ENCODE measurements at places on chromosomes 4 and X. TPM values are rescaled to one million over a fixed set of nuclear protein-coding genes. Genes with fewer than 3 reads are reported as not detected.

DNA sequence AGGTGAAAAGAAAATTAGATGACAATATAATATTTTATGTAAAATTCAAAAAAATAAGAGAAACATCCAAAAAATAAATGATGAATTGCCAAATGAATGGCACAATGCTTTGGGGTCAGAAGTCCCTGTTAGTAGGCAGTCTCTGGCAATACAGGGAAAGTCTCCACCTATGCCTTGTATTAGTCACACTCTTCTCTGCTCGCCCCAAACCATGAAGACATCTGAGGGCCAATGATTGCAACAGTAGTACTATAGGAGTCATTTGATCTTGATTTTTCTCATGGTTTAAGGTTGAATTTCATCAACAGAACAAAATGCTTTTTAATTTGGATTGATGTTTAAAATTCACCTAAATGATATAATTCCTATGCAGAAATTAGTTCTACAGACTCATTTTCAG lies 3.9 kb upstream of the PRSS12 start:
- no peak for DNase-seq

- peak; percentile 81 for DNase-seq
Measured at GRCh38 chr4:145481164-145481941, at the start of gene SMAD1. SMAD1 (plus strand) TSS chr4:145481853; CDS start chr4:145514614, 32,761 bp downstream.

DNA sequence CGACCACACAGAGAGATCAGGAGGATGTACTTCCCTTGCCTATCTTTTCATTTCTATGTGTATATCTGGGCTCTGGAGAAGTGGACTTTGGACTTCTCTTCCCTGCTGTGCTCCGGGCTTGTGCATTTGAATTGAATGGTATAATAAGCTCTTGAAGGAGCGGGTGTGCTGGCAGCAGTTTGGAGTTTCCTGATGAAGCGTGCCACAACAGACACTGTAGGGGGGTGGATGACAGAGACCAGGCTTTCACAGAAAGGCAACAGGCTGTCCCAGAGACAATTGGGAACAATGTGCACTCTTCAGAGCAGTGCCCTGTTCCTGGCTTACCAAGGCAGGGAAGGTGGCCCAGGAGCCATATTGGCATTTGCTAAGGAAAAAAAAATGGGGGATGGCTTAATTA lies 170.1 kb downstream of the FRMPD4 start:
- no peak for DNase-seq

DNA sequence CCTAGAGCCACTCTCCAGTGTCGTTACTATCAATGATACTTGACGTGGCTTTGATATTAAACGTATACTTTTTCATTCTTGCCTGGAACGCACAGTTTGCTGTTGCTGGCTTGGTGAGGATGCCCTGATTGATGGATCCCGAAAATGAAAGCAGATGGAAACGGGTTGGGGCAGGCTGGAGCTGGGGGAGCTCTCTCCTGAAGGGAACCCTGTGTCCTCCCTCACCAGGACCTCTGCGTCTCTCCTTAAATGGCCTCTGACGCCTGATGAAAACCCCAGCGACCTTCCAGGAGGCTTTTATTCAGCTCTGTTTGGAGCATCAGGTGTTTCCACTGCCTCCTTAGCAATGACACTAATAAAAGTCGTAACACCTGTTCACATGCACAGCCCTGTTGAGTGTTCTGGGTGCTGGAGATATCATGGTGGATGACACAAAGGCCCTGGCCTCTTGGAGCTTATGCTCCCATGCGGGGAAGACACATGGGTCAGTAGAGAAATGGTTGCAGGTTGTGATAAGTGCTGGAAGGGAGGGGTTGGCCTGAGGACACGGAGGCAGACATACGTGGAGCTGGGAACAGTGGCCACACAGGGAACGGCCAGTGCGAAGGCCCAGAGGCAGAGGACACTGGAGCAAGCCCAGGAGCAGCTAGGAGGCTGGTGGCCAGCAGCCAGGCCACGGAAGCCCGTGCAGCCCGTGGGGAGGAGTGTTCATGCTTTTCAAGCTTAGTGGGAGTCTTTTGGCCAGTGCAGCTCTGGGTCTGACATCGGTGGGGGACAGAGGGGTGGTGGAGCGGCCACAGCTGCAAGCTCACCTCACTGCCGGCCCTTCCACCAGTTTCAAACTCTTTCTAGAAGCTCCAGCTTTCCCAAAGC lies 7.5 kb downstream of the MSANTD1 start:
- peak; percentile 2 for DNase-seq

DNA sequence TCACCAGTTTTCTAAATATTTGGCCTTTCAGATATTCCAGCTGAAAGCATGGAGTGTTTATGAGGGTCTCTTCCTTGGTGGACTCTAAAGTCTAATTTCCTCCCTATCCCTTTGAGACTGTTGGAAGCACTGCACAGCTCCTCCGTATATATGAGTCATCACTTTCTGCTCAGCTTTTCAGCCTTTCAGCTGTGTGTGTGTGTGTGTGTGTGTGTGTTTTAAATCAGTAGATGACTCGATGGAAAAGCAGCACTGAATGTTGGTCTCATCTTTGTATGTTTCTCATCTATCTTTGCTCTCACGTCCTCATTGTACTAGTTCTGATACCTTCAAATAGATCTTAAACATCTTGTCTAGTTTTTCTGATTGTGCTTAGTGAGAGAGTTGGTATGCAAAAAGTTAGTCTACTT lies 81.6 kb downstream of the ZFX start:
- DNase-seq, result no peak

- DNase-seq, result no peak
Measured at GRCh38 chr4:14961292-14961691, 41.0 kb upstream of the CPEB2 start.

PRRG3 gene
- not detected for total RNA-seq

- no peak for DNase-seq
Measured at GRCh38 chrX:136203951-136204350, 47.2 kb downstream of the MAP7D3 start.

UGT8 gene
- 27.6 TPM for total RNA-seq

LRCH2 gene
- total RNA-seq, result 17.9 TPM

DNA sequence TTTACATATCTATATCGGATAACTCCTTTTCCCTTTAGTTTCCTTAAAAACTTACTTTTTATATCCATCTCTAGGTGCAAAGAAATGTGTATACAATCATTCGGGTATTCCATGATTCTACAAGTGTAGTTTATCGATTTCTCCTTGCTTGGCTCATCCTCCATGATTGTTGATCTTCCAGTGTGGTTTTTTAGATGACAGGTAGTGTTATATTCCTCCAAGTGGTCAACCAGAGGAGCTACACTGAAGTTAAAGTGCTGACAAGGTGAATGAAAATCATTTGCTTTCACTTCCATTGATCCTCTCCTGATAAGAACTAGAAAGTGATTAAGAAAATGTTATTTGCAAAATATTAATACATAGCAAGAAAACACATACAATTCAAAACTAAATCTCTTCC lies 38.5 kb downstream of the TMEM156 start:
- DNase-seq, result no peak

DNA sequence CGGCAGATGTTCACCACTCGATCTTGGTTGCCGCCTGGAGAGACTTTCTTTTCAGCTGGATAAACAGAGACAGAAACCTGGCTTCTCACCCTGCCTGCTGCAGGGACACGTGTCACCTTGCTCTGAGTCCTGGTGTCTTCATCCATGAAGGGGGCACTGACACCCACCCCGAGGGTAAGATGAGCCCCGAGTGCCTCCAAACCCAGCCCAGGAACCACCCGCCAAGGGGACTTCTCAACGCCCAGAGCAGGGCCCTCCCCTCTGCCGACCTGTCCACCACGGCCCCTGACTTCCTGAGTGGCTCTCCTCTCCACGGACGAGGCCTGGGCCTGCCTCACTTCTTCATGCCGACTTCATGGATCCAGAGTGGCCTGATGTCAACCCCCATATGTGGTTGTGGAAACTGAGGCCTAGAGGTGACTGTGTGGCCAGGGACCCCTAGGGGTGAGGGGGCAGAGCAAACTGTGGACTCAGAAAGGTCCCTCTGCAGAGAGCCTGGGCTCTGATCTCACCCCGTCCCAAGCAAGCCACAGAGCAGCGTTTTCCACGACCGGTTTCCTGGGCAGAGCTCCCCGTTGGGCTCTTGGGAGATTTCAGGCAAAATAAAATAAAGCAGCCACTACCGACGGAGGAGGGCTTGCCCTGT lies 5.1 kb downstream of the ADRA2C start:
- no peak for DNase-seq

GRCh38 chr4:177236886-177237285 lies 72.8 kb upstream of the NEIL3 start:
- no peak for DNase-seq

DNA sequence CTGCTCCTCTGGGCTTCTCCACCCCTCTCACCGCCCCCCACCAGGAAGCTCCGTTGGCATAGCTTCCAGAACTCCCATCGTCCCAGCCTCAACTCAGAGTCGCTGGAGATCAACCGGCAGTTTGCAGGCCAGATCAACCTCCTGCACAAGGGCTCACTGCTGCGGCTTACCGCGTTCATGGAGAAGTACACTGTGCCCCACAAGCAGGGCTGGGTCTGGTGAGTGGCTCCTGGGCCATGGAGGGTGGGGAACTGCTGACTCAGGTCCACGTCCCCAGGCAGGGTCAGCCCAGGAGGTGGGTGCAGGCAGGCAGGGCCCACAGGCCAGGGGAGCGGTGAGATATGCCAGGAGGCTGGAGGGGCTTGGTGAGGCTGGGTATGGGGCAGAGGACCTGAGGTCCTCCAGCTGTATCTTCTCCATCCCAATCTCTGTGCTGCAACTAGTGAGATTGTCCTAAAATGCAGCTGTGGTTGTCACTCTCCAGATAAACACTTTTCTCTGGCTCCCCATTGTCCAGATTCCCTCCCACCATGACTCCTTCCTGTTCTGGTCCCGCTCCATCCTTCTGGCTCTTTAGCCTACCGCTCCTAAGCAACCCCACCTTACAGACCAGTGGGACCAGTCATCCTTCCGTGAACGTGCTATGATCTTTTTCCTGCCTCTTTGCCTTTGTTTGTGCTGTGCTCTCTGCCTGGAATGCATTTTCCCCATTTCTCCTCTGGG lies 71.9 kb downstream of the STARD8 start:
- DNase-seq, result no peak

DNA sequence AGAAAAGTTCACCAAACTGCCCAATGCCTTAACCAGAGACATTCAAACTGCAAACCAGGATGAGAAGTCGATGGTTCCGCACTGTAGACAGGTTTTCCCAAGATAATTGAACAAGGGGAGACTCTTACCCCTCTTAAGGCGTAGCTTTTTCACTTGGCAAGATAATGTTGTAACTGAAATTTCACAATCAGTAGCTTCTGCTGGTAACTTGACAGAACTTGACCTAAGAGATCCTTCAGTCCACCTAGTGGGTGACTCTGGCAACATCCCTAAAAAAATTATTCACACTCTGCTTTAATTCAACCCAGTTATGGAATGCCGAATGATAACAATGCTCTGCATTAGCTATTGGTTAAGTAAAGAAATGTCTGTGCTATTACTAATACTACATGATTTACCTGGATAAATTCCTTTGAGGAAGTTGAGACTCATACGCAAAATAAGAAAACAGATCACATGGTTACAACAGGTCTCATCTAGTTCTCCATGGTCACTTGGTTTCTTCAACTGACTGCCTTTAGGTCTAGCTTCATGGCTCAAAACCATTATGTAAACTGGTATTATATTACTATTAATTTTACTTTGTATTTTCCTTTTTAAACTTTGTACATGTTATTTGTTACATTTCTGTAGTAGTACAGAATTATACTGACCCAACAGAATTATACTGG lies 9.1 kb downstream of the ELF2 start:
- DNase-seq, result peak; percentile 39

DNA sequence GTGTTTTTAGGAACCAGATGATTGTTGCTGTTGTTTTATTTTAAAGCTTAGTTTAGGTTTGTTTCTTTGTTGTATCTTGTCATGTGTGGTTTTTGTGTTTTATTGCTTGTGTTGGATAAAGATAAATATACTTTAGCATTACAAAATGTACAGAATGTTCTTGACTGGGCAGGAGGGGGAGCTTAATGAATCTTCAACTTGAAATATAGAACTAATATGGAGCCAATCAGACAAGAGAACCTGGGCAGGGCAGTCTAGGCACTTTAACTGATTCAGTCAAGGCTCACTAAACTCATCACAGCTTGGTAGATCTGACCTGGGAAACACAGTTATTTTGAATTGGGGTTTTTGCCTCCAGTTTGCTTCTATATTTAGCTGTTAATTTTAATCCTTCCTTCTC lies 304.2 kb downstream of the ARHGAP24 start:
- DNase-seq, result peak; percentile 34

TLR10 gene
- not detected for total RNA-seq

GRCh38 chrX:9790866-9791265 lies 4.6 kb downstream of the SHROOM2 start:
- no peak for DNase-seq

GRCh38 chr4:4631150-4631549 lies 89.3 kb upstream of the STX18 start:
- no peak for DNase-seq

DNA sequence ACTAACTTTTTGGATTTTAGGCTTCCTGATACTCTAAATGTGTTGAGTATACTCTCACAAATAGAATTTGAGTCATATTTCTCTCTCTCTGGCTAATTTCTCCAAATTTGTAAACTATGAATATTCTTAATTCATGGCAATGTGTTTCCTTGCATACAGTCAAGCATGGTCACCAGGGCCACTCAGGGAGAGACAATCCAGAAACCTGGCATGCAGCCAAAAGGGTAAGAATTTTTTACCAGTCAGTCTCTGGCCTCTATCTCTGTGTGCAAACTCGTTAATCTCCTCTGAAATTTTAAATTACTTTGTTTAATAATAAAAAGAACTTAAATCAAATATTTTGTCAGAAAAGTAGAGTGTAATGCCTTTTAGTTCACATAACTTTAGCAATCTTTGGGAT lies 179.8 kb downstream of the OR13H1 start:
- no peak for DNase-seq

DNA sequence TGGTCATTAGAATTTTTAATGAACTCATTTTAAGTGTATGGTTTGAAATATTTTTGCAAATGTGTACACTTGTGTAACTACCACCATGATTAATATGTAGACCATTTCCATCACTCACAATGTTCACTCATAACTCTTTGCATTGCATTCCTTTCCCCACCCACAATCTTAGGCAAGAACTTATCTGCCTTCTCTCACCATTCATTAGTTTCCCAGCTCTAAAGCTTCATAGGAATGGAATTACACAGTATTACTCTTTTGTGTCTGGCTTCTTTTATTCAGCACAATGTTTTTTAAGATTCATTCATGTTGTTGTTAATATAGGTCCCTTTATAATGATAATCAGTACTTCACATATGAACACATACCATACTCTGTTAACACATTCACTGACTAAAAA lies 106.1 kb downstream of the ARAP2 start:
- no peak for DNase-seq

- no peak for DNase-seq
Measured at GRCh38 chr4:41260116-41260733, 3.5 kb downstream of the UCHL1 start.

- DNase-seq, result no peak
Measured at GRCh38 chrX:132207996-132208395, 11.3 kb downstream of the RAP2C start.

MAGEA4 gene
- not detected for total RNA-seq
